ENCODE measurements at places on chromosomes 6 and 20. TPM values are rescaled to one million over a fixed set of nuclear protein-coding genes. Genes with fewer than 3 reads are reported as not detected.
A peak's percentile ranks its signal among the peaks of the same experiment; 100 is the strongest.

The OR2B6 gene
- total RNA-seq: not detected

DNA sequence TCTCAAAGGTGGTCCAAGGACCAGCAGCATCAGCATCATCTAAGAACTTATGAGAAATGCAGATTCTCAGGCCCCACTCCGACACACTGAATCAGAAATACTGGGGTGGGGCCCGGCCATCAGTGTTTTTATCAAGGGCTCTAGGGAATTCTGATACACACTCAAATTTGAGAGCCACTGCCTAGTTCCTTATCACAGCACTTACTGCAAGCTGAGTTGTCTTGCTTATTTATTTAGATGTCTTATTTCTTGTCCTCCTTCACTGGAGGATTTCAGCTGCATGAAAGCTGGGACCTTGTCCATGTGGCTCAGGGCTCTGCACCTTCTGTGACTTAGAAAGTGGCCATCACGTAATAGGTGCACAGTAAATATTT, 139.4 kb upstream of the RREB1 start:
- DNase-seq: no peak

GRCh38 chr6:130744576-130745366, 82.4 kb upstream of the SMLR1 start:
- DNase-seq: no peak

- peak; percentile 8 for DNase-seq
Measured at GRCh38 chr20:8361006-8361652, 229.1 kb downstream of the PLCB1 start.
